Stimulated activated CD8-positive, alpha-beta memory T cell treated with anti-CD3 and anti-CD28 coated beads, Interleukin-15, amount 100 ng/mL, for 24 hours (primary cell): ENCODE measurements at places on chromosomes 5 and 9.

GRCh38 chr5:9947225-9947714 lies 302.4 kb downstream of the ATPSCKMT start:
- DNase-seq: no peak

- DNase-seq: no peak
Observed at GRCh38 chr5:166399781-166400180, 1891.7 kb upstream of the WWC1 start.

- DNase-seq: no peak
Observed at GRCh38 chr5:177601577-177602457, 1.9 kb downstream of the B4GALT7 start.

DNA sequence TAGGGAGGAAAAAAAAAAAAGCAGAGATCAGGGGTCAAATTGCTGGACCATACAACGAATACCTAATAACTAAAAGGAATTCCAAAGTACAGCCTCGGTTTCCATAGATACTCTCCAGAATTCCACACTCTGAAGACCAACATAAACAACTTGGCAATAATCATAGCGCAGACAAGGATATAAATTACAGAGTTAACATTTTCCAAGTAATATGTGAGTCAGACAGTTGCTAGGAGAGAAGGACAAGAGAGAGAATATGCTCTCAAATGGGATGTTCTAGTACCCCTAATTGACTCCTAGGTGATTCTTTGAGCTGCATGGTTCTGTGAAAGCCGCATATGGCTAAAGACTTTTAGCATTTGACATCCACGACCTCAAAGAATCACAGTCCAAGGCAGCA lies 165.2 kb downstream of the FRMD3 start:
- DNase-seq: no peak

DNA sequence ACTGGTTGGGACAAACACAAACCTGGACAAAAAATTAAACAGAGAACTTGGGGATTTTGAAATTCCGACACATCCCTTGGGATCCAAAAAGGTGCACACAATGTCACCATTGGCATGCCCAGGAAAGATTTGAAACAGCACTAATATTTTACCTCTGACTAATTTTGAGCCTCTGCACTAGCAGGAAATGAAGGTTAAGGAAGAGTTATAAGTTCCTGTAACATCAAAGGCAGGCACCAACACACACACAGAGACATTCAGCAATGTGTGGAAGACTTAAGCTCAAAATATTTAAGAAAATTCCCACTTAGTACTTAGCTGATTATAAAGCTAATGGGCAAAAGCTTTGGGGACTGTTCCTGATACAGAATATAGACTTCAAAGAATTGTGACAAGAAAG lies 247.0 kb downstream of the CDH9 start:
- no peak for DNase-seq

DNA sequence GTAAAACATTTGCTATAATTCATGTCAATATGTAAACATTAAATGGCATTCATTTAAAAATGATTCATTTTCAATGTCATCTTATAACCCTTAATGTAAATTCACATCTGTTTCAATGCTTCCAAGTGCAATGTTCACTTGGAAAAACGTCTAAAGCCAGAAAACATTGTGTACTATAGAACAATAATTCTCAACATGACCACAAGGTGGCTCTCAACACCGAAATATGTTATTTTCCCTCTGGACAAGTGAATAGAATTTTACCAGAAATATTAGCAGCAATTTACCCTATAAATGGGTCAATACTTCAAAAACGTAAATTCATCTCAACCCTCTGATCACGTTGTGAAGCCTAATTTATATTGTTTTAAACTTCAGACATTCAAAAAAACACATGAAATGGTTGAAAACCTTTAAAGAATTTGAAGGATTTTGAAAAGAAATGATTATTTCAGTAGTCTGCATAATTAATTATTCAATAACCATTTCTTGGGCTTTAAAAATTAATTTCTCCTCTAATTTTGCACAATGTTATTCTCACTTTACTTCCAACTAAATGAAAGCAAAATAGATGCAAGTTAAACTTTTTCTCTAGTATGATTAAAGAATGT lies 11.0 kb downstream of the CDH10 start:
- no peak for DNase-seq
